ENCODE measurements at places on chromosomes 6 and 20.
A peak's percentile ranks its signal among the peaks of the same experiment; 100 is the strongest.

GRCh38 chr20:62666736-62667529 lies 24.6 kb downstream of the SLCO4A1 start:
- DNase-seq, result no peak

GRCh38 chr6:33950891-33951889 lies 147.4 kb upstream of the MLN start:
- no peak for DNase-seq

DNA sequence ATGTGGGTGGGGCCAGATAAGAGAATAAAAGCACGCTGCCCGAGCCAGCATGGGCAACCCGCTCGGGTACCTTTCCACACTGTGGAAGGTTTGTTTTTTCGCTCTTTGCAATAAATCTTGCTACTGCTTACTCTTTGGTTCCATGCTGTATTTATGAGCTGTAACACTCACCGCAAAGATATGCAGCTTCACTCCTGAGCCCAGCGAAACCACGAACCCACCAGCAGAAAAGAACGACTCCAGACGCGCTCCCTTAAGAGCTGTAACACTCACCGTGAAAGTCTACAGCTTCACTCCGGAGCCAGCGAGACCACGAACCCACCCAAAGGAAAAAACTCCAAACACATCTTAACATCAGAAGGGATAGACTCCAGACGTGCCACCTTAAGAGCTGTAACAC lies 76.7 kb downstream of the TFAP2A start:
- no peak for DNase-seq

GRCh38 chr6:73382462-73383113 lies 12.0 kb upstream of the DDX43 start:
- no peak for DNase-seq

DNA sequence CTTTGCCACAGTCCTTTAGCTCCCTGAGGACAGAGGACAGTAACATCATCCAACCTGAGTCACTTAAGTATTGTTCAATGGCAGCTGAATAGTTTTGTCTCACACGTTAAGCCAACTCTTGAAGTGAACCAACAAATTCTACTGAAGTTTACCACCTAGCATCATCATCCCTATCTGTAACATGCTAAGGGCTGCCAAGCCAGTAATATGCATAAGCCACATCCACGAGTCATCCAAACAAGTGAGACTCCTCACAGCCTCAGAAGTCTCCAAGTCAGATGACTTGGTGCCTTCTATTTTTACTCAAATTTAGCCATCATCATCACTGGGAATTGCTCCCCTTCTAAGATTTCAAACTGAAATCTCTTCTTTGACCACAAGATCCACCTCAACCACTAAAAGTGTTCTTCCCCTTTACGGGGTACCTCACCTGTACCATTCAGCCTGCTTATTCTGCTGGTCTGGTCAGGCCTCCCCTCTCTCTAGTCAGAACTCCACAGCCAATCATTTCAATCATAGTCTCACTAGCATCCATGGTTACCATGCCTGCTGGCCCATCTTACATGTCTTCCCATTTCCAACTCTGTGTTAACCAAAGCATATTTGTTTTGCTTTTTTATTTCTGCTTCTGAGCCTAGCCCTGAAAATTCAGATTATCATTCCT lies 73.7 kb downstream of the DTNBP1 start:
- DNase-seq, result peak; percentile 52

- DNase-seq, result no peak
These were observed 24.5 kb downstream of the MAP7 start for GRCh38 chr6:136525586-136526195.

DNA sequence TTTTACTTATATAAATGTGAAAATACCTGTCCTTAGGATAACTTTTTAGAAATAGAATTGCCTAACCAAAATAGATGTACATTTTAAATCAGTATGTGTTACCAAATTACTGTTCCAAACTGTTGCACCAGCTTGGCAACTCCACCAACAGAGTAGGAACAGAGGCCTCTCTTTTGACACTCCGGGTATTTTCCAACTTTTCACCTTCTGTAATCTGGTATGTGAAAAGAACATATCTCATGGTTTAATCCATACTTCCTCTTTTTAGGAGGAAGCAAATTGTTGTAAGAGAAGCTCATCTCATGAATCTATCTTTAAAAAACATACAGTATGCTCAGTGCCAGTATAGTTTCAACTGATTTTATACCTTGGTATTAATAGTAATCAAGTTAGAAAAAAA lies 24.9 kb downstream of the RNF144B start:
- DNase-seq, result no peak

GRCh38 chr6:16602035-16602434 lies 159.2 kb downstream of the ATXN1 start:
- DNase-seq, result no peak

GRCh38 chr20:36526521-36527011 lies 14.8 kb upstream of the MYL9 start:
- DNase-seq, result no peak

GRCh38 chr6:157822245-157823000 lies 623 bp upstream of the SNX9 start:
- DNase-seq, result no peak

GRCh38 chr20:47300071-47300470 lies 56.4 kb downstream of the ZMYND8 start:
- DNase-seq, result peak; percentile 60

DNA sequence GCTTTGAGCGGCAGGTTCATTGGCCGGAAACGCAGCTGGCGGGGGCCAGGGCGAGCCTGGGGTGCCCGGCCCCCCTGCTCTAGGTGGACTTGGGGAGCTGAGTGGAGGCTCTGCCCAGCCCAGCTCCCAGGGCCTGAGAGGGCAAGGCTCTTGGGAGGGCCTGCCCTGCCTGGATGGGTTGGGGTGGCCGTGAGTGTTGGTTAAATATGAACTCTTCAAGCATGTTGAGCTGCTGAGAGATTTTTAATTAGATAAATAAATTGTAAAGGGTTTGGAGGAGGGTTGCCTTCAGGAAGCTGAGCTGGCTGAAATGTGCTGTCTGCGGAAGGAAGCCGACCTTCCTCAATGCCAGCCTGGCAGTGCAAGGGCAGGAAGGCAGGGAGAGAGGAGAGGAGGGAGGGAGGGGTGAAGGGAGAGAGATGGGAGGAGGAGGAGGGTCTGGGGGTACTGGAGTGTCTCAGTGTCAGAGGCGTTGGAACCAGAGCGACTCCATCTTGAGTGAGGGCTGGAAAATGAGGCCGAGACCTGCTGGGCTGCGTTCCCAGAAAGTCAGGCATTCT lies 39.4 kb upstream of the PMEPA1 start:
- DNase-seq, result no peak

DNA sequence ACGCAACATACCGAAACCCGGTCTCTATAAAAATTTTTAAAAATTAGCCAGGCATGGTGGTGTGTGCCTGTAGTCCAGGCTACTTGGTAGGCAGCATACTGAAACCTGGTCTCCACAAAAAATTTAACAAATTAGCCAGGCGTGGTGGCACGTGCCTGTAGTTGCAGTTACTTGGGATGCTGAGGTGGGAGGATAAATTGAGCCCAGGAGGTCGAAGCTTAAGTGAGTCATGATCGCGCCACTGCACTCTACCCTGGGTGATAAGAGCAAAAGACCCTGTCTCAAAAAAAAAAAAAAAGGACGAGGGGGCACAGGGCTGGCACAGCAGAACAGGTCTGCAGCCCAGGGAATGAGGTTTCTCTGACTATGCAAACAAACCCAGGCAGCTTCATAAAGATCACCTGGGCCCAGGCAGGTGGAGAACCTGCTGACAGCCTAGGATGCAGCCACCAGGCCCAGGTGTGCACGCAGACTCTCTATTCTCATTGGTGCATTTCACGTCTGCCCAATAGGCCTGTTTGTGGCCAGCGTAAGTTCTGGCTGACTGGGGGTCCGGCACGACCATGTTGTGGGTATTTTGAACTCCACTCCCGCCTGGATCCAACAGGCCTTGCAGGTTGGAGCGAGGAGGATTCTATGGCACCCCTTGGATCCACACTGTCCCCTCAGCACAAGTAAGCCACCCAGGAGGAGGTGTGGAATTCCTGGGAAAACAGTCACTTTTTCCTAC lies 204.5 kb downstream of the PREX1 start:
- no peak for DNase-seq

GRCh38 chr6:36751091-36751490 lies 53.5 kb downstream of the RAB44 start:
- DNase-seq, result no peak

DNA sequence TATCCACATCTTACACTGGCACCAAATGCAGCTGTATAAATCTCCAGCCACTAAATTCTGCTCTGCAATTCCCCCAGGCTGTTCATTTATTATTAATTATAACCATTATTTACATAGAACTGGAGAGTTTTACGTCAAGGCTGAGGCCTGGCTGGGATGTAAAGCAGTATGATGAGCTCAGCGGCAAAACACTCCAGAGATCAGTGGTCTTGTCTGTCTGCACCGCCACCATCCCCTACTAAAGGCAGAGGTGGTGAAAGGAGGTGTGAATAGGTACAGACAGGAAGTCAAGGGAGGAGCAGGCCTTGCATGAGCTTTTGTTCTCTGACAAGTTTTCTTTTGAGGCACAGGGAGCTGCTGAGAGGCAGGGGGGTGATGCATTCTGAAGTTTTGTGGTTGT lies 159.9 kb upstream of the PCSK2 start:
- DNase-seq, result no peak

- DNase-seq, result no peak
These were observed 669.9 kb upstream of the ID4 start for GRCh38 chr6:19167251-19167650.

GRCh38 chr6:5365436-5366195 lies 104.3 kb downstream of the FARS2 start:
- no peak for DNase-seq

DNA sequence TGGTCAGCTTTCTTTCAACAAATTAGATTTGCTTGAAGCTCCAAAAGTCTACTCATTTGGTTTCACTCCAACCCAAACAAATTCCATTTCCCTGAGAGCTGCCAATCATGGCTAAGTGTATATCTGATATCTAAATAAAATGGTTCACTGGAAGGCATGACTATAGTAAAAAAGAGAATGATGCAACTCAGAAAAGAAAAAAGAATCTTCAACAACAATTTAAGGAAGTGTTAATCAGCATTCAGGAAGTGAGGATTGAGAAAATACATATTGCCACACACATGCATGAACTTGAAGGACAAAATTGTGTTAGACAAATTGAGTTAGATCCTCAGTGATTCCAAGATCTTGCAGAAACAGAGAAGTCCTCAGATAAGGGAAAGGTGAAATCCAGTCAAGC lies 972.9 kb upstream of the FLRT3 start:
- DNase-seq, result no peak

GRCh38 chr6:17839513-17840223 lies 132.9 kb upstream of the NUP153 start:
- DNase-seq, result no peak

DNA sequence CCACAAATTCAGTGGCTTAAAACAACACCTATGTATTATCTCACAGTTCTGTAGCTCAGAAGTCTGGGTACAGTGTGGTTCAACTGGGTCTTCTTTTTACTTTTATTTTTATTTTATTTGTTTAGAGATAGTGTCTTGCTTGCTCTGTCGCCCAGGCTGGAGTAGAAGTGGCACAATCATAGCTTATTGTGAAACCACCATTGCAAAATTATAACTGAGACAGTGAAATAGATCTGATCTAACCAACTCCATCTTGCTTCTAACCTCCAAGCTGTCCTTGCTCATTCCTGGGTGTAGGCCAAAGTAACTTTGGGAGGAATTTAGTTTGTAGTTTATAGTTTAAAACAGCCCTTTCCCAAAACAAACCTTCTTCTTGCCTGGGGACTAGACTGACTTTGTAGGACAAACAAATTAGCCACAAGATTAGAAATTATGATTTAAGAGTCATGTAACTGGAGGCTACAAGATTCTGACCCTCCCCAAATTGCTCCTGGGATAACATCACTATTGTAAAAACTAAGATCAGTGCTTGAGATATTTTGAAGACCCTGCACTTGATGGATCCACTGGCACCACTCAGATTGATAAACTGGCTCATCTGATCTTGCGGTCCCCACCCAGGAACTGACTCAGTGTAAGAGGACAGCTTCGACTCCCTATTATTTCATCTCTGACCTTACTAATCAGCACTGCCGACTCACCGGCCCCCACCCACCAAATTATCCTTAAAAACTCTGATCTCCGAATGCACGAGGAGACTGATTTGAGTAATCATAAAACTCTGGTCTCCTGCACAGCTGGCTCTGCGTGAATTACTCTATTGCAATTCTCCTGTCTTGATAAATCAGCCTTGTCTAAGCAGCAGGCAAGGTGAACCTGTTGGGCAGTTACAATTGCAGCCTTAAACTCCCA lies 193.4 kb upstream of the CDYL start:
- peak; percentile 54 for DNase-seq

- no peak for DNase-seq
These were observed 234.2 kb downstream of the ZNF217 start for GRCh38 chr20:53359425-53359824.

GRCh38 chr6:105995391-105995865 lies 90.7 kb upstream of the PRDM1 start:
- DNase-seq, result no peak

DNA sequence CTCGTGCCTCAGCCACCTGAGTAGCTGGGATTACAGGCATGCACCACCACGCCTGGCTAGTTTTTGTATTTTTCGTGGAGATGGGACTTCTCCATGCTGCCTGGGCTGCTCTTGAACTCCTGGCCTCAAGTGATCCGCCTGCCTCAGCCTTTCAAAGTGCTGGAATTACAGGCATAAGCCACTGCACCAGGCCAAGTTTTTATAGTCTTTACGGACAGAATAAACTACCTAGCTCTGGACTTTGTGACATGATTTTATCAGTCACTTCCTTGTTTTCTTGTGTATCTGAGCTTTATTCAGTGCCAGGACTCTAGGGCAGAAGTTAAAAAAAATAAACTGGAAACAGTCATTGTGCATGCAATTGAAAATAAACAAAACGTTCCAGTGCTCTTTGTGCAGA lies 46.7 kb upstream of the RALGAPA2 start:
- no peak for DNase-seq
